ENCODE measurements at places on chromosomes 5 and 9.

DNA sequence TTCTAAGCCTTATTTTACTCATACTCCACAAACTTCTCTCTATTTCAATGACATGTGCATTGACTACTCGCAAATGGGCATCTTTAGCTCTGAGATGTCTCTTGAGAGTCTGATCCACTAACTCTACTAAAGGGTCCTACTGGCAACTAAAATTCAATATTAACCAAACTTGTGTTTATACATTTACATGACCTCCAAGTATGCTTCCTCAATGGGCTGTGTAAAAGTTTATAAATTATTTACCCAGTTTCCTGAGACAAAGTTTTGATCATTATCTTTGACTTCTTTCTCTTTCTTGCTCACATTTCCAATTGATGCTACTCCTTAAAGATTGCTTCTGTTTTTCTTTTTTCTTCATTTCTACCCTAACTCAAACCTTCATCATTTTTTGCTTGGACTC, 510.1 kb upstream of the DAB2 start:
- no peak for DNase-seq

GRCh38 chr5:100904259-100904861, 1.3 kb upstream of the ST8SIA4 start:
- DNase-seq: no peak

DNA sequence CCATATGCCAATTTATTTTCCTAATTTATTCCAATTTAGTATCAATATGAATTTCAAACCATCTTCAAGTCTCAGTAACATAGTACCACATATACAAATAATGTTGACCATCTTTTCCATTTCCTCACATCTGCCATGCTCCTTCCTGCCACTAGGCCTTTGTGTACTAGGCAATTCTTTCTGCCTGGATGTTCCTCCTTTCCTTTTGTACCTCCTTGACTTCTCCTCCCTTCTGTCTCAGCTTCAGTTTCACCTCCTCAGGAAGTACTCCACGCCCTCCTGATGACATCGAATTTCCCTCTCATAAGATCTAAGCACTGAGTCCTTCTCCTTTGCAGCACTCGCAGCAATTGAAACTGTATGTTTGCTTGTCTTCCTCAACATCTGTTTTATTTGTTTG, 53.9 kb downstream of the MEF2C start:
- DNase-seq: no peak

- no peak for DNase-seq
Observed at GRCh38 chr5:74421377-74421776, 219.2 kb downstream of the ENC1 start.

DNA sequence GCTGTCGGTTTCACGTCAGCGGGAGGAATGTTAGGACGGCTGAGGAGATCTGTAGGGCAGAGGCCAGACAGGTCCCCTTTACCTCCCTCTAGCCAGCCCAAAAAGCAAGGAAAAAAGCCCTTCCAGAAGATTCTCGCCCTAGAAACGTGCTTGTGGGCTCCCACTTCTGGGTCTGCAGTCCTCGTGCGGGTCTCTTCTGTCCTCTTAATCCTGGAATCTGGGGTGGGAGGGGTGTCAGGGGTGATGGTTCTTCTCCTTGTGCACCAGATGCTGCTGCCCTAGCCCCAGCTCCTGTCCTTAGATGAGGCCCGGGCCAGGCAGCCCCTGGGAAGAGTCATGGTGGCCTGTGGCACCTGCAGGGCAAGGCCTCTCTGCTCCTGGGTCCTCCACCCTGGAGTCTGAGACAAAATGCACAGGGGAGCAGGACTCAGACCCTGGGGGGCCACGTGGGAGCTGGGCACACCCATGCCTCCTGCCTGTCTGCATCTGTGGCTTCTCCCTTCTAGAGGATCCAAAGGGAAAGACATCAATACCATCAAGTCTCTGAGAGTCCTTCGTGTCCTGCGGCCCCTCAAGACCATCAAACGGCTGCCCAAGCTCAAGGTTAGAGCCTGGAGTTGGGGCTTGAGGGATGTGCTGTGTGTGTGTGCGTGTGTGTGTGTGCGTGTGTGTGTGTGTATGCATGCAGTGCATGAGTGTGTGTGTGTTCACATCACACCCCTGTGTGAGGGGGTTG, 174.2 kb downstream of the CACNA1B start:
- DNase-seq: no peak

DNA sequence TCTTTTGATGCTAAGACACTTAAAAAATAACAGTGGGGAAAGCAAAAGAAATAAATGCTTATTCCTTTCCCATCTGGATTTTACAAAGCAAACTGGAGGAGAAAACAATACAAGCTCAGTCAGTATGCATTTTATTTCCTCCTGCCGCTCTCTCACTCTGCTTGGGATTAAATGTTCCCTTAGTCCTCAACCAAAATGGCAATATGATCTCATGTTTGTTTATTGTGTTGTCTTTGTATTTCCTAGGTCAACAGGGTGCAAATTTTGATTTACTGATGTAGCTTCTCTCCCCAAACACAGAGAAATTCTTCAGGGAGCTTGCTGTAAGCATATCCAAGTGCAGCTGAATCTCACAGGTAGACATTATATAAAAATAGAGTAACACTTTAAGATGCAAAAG, 92.1 kb upstream of the ERBIN start:
- no peak for DNase-seq

GRCh38 chr9:121499427-121500164, at the start of gene GGTA1:
Gene GGTA1, minus strand, starts transcription at chr9:121499844. Its CDS starts 31,922 bp downstream, at chr9:121467922.
- no peak for DNase-seq

GRCh38 chr9:75850459-75851200, 39.8 kb upstream of the PCSK5 start:
- DNase-seq: no peak

DNA sequence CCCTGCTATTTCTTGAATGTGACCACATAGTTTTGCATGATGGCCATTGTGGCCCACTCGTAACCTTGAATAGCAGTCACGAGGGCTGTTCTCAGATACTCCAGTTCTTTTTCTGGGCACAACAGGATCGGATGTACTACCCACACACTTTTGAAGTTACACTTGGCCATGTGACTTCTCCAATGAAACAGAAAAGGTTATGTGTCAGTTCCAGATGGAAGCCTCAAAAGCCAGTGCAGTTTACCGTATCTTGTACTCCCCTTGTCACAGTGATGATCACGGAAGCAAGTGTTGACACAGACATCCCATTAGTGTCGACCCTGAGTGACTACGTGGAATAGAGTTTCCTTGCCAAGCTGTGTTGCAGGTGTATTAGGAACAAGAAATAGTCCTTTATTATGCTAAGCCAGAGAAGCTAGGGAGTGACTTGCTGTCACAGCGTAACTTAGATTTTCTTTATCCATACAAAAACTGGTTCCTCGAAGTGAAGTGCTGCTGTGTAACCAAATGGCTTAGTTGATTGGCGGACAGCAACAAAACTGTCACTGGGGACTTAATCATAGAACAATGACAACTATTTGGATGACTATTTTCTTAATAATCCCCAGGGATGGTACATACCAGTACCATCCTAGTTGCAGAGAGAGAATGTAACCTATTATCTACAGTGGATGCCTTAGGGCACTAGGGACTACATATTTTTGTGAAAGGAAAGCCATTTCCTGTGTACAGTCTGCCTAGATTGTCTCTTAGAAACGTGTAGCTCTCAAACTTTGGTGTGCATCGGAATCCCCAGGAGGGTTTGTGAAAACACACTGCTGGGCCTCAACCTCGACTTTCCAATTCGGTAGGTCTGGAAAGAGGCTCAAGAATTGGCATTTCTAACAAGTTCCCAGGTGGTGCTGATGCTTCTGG, 90.1 kb upstream of the DMRT1 start:
- no peak for DNase-seq

DNA sequence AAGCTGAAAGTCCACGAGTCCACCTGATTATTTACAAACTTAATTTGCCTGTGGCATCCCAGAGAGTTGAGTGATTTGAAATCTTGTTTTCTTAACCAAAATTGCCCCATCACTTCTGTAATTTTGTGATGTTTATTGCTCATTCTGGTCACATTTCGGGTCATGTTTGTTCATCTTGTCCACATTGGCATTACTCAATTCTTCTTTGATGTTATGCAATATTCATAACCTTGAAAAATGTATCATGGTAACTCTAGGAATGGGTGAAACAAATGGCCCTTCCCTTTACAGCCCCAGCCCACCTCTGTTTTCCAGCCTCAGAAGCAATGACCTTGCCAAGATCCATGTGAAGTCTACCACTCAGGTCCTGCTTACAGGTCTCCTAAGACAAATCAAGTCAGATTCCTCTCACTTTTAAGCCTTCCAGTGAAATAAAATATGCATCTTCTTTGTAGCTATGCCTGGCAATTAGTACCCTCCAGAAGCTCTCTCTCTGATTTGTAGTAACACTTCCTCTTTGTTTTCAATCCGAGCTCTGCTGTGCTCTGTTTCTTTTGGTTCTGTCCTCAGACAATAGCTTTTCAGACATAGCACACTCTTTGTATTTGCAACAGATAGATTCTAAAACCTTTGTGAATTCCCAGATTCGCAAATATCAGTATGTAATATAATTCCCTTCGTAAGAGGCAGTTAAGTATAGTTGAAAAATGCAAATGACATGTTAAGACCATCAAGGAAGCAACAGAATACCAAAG, 330.3 kb upstream of the IRX1 start:
- DNase-seq: no peak

- no peak for DNase-seq
Observed at GRCh38 chr5:144467792-144468191, 297.1 kb downstream of the KCTD16 start.

DNA sequence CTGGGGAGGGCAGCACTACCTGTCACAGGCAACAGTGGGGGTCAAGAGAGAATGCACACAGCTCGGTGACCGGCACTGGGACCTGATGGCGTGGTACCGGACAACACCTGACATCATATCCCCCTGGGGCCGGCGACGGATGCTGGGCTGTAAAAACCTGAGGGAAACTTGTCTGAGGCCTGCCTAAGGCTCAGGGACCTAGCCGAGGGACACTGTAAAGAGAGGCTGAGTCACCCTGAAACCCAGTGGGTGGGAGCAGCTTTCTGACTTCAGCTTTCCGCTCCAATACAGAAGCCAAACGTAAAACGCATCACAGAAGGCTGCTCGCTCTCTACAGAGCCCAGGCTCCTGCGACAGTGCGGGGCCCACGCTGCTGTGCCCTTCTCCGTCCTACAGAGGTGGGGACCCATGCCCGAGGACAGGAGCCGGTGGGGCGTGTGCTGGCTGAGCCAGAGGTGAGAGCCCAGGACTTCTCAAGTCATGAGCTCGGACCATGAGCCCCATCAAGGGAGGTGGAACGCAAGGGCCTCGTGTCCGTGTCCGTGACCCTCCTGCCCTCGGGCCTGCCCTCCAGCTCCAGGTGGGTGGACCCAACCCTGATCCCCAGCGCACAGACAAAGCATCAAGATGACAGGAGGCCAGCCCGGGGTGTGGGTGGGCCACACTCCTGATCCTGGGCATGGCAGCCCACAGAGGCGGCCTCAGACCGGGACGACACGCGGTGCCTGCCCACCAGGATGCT, 5.3 kb downstream of the RALGDS start:
- no peak for DNase-seq

GRCh38 chr5:95816776-95817175, 5.8 kb downstream of the GLRX start:
- DNase-seq: no peak

DNA sequence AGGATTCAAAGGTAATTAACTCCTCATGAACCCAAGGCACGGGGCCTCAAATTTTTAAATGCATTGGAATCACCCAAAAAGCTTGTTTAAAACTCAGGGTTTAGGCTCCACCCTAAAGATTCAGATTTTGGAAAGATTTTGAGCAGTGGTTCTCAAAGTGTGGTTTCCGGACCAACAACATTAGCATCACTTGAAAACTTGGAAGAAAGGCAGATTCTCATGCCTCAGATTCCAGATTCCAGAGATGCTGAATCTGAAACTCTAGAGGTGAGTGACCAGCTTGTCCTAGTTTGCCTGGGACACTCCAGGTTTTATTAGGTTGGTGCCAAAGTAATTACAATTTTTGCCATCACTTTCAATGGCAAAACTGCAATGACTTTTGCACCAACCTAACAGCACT, 24.7 kb upstream of the TNIP1 start:
- no peak for DNase-seq

Data from AG04449 (cell line).